Activated CD4-positive, CD25-positive, alpha-beta regulatory T cell (primary cell): ENCODE measurements at places on chromosomes 13 and 19.

DNA sequence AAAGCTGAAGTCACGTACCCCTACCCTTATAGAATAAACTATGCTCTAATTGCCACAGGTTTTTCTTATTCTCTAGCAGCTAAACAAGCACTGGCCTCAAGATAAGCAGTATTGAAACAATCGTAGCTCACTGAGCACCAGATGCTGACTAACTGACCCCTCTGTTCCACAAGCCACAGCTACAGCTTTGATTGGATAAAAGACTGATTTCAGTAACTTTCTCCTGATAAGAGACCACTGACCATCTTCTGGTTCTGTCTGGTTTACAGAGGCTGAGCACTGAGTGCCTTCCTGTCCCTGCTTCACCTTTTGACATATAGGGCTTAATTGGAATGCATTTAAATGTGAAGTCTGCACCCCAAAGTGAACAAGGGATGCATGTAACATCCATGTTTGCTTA, 8.4 kb upstream of the RAP2A start:
- no peak for DNase-seq

DNA sequence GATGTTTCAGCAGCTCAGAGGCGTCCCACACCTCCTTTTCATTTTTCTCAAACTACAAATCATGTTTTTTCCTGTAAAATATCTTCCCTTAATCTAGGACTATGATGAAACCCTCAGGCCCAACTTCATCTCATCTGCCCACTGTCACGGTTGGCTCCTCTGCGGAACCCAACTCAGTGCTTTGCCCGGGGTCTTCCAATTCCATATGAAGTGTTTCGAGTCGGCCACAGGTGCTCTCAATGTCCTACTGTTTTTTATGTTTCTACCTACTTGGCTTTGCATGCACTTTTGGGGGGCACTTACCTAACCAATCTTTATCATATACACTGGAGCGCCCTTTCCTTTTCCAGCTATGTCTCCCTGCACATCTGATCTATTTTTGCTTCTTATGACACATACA, 28.1 kb downstream of the COL4A1 start:
- no peak for DNase-seq

- no peak for DNase-seq
Measured at GRCh38 chr19:35388277-35389054, 17.6 kb downstream of the GPR42 start.

DNA sequence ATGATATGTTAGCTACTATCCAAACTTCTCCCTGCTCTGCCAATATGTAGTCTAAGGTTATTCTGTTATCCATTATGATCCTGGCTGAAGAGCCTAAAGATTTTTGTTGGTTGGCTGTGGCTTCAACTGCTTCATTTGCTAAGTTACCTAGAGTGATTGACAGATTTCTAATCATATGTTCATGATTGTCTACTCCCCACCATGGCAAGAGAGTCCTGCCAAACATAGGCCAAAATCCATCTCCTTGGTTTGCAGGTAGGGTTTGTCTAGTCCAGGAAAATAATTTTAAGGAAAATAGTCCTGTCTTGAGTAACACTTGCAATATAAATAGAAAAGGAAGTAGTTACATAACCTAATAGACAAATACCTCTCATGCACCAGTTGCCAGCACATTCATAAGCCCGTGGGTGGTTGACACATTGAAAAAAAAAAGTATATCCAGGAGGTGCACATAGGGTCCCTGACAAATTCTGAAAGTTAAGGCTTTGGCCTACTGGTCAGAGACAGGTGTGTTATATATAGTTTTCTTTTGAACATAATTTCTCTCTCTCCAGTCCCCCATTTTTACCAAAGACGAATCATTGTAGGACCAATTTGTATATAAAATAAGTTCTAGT, 5.4 kb upstream of the CBY2 start:
- no peak for DNase-seq

GRCh38 chr19:570937-571565, 1.3 kb upstream of the BSG start:
- no peak for DNase-seq

DNA sequence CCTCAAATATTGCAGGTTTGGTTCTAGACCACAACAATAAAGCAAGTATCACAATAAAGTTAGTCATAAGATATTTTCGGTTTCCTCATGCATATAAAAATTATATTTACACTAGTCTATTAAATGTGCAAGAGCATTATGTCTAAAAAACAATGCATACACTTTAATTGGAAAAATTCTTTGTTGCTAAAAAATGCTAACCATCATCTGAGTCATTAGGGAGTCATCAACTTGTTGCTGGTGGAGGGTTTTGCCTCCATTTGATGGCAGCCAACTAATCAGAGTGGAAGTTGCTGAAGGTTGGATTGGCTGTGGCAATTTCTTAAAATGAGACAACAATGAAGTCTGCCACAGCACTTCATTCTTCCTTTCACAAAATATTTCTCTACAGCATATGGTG, 422.3 kb upstream of the GPC6 start:
- no peak for DNase-seq

- no peak for DNase-seq
Measured at GRCh38 chr13:114043421-114044053, 69.7 kb upstream of the C13orf46 start.

DNA sequence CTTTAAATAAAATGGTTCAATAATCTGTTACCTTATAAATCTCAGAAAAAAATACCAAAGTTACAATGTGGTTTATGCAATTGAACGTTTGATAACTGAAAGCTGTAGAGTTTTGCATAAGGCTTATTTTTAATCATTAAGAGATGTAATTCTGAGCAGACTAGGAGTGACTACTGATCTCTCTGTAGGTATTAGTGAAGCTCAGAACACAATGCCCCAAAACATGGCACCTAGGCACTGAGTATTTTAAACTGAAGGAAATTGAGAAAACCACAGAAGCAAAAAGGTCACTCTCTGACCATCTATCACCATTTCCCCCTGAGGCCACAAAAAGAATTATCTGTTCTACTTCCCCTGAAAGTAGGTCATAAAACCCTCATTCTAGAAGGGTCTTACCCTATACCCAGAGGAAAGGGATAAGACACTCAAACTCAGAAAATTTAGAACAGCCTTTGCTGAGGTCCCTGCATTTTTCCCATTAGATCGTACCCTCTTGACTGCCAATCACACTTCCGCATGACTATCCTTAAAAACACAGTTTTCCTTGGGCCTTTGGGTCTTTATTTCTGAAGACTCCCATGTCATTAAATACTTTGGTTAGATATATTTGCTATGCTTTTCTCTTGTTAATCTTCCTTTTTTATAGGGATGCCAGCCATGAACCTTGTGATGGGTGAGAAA, 158.1 kb downstream of the PCDH9 start:
- no peak for DNase-seq

DNA sequence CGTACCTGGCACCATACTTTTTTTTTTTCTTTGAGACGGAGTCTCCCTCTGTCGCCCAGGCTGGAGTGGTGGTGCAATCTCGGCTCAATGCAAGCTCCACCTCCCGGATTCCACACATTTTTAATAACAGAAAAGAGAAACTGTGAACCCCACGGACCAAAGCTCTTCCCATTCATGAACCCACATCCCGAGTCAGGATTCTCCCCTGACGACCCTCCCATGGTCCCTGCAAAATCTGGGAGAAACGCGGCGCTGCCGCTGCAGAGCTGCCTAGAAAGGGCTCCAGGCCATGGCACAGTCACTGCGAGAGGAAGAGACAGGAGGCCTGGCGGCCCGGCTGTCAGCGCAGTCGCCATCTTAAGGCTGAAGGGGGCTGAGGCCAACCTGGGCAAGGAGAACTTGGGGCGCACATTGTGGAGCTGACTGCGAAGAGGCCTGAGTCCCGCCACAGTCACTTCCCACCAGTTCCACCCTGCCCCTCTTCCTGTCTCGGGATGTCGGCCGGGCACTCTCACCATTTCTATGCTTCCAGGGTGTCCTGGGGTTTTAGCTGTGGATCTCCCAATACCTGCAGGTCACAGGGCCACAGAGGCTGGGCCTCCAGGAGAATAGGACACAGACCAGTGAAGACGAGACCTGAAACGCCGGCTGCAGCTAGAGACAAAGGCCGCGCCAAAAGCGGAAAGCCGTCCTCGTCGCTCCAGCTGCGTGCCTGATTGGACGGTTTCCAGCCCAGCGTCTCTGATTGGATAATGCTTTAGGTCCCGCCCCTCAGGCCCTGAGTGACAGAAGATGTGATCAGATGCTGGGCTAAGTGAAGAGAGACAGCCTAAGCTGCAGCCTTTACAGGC, 71.0 kb downstream of the ZNF486 start:
- DNase-seq, result peak; percentile 58

DNA sequence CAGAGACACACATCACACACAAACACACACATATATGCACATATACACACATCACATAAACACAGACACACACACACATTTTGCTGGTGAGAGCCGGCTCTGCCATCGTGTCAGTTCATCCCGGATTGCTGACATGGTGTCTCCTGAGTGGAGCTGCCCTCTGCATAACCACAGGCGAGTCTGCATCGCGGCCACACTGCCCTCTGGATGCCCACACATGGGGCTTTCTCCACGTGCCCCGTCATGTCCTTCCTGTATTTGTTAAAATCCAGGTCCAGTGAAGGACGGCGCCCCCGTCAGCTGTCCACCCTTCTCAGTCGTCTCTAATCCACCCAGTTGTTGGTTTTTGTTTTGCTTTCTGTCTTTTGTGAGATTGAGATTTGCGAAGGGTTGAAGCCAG, 52.6 kb upstream of the F7 start:
- DNase-seq, result no peak

- DNase-seq, result no peak
Measured at GRCh38 chr19:4930664-4931063, 21.4 kb downstream of the UHRF1 start.

DNA sequence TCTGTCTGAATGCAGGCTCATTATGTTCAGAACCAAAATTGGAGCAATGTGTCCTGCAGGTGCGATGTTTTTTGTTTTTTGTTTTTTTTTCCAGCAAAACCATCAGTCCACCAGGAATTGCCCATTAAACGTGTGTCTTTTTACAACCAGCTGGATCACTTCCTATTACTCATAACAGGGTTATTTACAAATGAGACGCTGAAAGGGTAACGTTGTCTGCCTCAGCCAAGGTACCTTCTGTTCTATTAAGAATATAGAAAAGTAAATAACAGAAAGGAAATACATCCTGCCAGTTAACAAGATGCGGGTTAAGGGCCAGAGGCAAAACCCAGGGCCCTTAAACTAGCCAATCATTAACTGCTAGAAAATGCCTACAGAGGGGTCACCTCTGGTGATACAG, 590.4 kb downstream of the TBC1D4 start:
- DNase-seq, result no peak

DNA sequence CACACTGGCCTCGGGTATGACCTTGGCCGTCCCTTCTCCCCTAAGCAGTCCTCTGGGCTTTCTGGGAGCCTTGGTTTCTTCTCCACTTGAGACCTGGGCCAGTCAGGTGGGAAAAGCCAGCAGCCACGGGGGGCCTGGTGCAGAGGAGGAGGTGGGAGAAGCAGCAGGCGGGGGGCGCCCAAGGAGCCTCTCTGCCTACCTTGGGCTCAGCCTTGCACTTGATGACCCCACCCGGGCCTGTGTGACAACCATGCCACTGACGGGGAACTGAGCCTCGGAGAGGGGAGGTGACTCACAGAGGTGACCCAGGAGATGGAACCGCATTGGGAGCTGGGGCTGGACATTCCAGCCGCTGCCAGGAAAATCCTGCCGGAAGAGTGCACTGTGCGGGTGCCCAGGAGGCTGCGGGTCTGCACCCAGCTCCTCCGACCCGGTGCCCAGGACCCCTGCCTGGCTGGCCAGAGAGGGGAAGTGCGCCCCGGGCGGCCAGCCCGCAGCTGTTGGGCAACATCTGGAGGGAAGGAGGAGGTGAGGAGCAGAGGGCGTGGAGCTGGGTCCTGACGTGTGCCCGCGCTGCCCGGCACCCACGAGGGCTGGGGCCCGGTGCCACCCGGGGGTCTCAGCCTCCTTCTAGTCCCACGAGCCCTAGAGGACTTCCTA, 23.4 kb upstream of the SLC7A10 start:
- DNase-seq, result no peak

DNA sequence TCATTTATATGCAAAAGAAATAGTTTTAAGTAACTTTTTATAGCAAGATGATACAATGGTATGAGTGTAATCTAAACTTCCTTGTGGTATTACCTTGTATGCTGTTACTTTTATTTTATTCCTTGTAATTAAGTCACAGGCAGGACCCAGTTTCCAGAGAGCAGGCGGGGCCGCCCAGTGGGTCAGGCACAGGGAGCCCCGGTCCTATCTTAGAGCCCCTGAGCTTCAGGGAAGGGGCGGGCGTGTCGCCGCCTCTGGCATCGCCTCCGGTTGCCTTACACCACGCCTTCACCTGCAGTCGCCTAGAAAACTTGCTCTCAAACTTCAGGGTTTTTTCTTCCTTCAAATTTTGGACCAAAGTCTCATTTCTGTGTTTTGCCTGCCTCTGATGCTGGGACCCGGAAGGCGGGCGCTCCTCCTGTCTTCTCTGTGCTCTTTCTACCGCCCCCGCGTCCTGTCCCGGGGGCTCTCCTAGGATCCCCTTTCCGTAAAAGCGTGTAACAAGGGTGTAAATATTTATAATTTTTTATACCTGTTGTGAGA, 10.2 kb downstream of the PLPPR3 start:
- DNase-seq, result no peak
